ENCODE measurements at places on chromosomes 2 and 18. TPM values are rescaled to one million over a fixed set of nuclear protein-coding genes. Genes with fewer than 3 reads are reported as not detected.
A peak's percentile ranks its signal among the peaks of the same experiment; 100 is the strongest.

Gene LOXL3
- polyA plus RNA-seq = 2.4 TPM

Gene MSGN1
- polyA plus RNA-seq = not detected

Gene SS18
- polyA plus RNA-seq = 43.2 TPM

DNA sequence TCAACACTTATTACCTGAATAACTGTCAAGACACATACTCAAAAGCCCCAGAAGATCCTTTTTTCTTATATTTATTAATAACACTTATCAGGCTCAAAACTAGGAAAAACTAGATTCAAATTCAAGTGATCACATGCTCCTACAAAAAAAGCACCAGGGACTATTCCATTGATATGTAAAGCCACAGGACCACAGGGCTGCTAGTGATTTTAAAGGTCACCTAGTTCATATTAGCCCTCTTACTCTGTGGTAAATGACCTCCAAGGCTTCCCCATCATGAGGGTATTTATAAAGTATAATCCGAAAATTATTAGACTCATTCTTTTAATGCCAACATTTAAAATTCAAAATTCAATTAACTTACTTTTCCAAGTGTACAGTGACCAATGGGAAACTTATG lies 52.5 kb downstream of the LRPPRC start:
- no peak for DNase-seq

GRCh38 chr2:111106706-111107105 lies 14.0 kb upstream of the BCL2L11 start:
- DNase-seq = no peak

GRCh38 chr2:11008773-11009172 lies 97.0 kb downstream of the KCNF1 start:
- no peak for DNase-seq

- DNase-seq = no peak
Observed at GRCh38 chr2:241870611-241871537, 1.3 kb downstream of the RTP5 start.

GRCh38 chr18:9792565-9793245 lies 84.6 kb downstream of the RAB31 start:
- DNase-seq = no peak

DNA sequence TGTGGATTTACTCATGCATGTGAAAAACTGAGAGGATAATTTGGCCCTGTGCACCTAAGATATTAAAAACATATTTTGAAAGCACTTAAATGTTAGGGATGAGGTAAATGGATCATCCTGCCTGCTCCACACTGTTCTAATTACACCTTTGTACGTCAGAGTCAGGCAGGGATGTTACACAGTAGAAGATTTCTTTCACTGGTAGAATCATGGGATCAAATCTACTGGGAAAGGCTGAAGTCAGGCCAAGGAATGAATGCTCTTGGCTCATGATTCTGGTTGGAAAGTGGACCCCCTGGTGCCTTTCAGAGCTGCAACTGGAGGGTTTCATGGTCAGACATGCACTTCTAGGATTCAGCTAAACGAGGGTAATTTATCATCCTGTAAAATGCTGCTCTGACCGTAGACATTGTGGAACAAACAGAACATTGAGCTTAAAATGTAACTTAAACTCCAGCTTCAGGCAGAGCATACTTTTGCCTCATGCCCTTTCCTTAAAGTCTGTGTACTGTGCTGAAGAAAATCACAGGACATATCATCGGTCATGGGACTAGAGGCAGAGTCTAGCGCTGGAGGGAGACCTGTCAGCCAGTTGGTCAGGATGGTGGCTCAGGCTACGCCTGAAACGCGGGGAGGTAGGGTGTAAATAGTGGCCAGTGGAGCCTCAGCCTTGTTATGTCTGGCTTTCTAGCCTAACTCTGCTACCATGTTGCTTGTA lies 4.9 kb downstream of the KCNE4 start:
- DNase-seq = peak; percentile 63

GRCh38 chr2:172093416-172094293 lies 8.3 kb downstream of the DLX1 start:
- peak; percentile 10 for DNase-seq

DNA sequence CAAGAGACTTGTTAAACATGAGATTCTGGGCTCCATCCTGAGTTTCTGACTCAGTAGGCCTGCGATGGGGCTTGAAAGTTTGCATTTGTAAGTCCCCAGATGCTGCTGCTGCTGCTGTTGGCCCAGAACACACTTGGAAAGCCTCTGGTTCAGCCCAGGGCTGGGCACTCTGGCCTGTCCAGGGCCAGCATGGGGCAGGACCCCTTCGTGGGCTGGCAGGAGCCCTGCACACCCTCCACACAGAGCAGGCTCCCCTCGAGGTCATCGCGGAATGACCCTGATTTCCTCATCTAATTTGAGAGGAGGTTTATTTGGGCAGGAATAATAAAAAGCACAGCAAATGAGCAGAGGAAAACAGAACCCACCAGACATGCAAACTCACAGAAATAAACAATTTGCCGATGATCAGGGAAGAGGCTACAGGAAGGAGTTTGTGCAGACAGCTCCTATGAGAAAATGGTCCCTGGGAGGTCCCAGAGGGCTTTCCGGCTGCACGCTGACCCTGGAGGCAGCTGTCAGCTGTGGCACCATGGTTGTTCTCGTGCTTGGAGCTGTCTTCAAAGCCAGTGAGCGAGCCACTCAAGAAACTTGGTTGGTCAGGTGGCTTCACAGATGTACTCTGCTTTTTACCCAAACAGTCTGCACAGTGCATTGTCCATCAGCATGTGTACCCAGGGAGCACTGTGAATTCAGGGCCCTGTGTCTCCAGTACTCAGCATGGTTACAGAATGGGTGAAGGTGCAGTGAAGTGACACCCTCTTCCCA lies 119.3 kb downstream of the GLI2 start:
- DNase-seq = no peak

DNA sequence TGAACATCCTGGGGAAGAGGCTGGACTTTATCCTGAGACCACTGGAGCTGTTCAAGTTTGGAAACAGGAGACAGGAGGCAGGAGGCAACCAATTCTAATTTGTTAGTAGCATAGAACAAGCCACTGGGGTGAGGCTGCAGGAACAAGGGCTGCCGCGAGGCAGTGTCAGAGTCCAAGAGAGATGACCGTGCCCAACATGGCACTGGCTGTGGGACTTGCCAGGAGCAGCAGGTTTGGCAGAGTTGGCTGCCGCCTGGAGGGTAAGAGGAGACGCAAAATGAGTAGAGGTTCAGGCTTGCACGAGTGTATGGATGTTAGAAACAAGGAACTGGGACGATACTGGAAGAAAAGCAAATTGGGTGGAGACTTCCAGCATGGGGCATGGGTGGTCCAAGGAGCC lies 168.5 kb downstream of the TPGS2 start:
- DNase-seq = no peak

DNA sequence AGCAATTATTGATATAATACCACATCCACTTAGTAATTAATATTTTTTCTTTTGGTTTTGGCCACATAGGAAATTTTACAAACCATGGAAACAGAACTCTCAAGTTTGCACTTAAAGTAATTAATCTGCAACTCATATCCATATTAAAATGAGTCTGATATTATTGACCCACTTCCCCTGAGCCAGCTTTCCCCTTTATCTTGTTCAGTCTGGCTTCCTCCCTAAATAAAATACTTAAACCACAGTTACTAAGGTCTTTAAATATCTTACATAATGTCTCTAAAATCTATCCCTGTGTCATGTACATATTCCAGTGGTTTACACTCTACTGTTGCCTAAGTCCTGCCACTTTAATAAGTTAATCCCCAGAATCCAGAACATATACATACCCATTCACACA lies 564.9 kb upstream of the FSHR start:
- no peak for DNase-seq

DNA sequence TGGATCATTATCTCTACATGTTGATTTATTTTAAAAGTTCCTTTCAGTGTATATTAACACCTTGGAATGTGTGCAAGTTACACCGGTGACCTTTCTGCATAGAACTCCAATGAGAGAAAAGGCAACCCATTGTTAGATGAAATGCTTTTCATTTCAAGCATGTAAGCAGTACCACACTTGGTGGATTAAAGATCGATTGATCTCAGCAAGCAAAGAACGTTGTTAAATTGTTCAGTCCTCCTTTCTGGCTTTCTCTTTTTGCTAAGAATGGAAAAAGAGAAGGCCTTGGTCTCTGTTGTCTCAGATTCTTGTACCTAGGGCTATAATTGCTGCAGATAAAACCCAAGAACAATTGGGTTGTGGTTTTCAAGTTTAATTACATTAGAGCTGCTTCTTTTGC lies 843.0 kb downstream of the DPP10 start:
- DNase-seq = no peak

DNA sequence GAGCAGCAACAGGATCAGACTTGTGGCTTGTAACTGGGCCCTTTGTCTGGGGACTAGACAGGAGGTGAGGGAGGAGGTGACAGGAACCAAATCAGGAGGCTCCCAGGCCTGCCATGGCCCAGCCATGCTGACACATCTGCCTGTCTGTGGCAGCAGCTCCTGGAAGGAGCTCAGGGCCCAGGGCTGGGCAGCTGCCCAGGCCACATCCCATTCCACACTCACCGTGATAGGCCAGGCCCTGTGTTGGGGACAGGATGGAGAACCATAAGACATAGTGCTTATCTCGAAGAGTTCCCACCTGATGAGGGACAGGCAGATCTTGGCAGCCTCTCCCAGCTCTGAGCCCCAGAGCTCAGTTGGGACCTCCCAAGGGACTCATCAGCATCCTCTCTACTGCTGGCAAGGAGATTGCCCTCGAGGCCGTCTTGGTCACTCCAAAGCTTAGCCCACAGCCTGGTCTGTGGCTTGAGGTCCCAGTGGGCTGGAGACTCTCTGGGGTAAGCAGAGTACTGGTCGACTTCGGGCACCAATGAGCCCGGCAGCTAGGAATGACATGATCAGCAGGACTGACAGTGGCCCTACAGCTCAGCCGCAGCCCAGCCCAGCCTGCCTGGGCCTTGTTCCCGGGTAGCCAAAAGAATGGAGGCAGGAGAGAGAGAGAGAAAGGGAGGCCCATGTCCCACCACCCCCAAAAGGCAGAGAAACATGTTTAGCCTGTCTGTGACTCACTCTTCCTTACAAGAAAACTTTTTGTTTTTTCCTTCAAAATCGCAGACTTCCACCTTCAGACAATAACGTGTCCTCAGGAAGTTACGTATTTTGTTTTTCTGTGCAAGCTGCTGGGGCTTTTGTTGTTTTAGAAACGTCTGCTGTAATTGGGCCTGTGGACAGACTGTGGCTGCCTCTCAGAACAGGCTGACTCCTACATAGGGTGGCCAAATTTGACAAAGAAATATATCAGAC lies 82.1 kb downstream of the HS1BP3 start:
- no peak for DNase-seq

DNA sequence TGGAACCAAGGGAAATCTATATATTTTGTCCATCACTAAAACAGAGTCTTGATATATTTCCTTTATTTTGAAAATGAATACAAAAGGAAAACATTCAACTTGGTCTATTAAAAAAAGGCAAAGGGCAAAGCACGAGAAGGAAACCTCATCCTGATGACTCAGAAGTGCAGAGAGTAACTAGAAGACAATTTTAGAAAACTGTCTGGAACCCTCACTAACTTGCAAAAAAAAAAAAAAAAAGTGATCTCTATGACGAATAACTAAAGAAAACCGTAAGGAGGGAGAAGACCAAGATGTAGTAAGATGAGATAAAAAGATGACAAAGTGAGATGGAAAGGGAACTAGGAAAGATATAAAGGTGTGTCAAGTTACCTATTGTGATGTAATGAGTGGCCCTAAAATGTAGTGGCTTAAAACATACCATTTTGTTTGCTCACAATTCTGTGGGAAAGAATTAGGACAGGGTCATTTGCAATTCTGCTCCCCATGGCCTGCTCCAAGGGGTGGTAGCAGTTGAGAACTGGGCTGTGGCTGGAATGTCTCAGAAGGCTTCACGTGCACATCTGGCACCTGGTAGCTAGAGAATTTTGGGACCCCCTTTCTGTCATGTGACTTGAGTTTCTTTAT lies 303.0 kb downstream of the DYSF start:
- no peak for DNase-seq

Measured in kidney (tissue), 22 donors.